ENCODE measurements at places on chromosomes 5 and 9.
A peak's percentile ranks its signal among the peaks of the same experiment; 100 is the strongest.

DNA sequence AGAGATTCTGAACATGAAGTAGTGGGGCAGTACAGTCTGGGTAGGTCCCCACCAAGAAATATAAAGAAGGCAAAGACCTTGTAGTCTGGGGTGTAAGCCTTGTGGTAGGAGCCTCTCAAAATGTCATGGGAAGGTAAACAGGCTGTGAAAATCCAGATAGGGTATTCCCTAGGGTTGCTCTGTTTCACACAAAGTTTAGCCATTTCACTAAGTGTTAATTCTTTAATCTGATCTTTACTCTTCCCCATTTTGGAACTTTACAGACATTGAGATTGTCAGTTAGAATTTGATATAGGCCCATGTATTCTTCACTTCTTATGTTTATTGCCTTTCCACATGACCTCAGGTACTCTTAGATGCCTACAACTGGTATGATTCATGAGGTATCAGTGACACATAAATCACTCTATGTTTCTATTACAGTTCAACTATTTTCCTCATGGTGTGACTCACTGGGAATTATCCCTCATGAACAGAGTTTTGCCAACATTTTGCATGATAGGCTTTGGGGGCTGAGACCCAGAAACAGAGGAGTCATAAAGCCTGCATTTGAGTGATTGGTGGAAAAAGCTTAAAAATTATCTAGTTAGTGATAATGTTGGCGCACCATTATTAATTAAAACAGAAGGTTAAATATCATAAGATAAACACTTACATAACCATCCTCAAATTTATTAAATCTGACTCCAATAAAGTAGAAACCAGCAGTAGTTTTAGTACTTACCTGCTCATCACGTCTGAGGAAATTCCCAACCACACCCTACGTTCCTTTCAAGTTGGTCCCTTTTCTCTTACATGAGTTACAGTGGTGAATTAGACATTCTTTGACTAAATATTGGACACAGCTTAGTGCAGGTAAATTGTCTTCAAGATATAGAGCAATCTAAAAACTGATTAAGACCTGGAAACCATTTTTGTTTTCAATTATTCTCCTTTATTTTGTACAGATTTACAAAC lies 399.8 kb upstream of the MEF2C start:
- no peak for DNase-seq

- no peak for DNase-seq
Measured at GRCh38 chr5:34531751-34532360, 124.3 kb upstream of the RAI14 start.

DNA sequence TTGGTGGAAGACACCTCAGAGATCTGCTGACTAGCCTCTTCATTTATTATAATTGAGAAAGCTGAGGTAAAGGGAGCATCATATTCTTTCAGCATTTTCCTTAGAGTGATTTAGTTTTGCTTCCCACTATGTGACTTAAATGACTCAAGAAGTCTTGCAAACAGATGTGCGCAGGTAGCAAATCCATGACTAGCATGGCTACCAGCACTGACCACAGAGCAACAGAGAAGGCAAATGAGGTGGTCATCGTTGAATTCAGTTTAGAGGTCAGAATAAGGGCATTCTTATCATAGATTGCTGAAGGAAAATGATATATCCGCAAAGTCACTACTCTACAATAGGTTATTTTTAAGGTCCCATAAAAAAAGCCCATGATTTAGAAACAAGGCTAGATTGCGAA lies 162.2 kb downstream of the PIK3R1 start:
- no peak for DNase-seq

DNA sequence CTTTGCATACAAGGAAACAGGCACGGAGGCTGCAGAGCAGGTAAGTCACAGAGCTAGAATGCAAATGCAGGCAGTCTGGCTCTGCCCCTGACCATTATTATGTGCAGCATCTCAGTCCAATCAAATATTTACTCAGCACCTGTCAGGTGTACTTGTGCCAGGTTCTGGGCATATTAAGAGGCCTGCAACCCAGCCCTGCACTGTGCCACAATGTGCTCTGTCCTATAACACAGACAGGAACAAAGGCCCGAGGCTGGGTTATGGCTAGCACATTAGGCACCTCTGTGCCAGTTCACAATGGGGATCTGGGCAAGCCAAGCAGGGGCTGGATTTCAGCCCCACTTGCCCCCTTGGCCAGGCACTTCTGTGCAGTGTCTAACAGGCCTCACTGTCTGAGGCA lies 14.0 kb downstream of the ARL15 start:
- no peak for DNase-seq

GRCh38 chr5:134130239-134130945 lies 15.9 kb downstream of the TCF7 start:
- DNase-seq: no peak

- DNase-seq: no peak
Measured at GRCh38 chr9:92147852-92148180, 32.6 kb upstream of the SPTLC1 start.

DNA sequence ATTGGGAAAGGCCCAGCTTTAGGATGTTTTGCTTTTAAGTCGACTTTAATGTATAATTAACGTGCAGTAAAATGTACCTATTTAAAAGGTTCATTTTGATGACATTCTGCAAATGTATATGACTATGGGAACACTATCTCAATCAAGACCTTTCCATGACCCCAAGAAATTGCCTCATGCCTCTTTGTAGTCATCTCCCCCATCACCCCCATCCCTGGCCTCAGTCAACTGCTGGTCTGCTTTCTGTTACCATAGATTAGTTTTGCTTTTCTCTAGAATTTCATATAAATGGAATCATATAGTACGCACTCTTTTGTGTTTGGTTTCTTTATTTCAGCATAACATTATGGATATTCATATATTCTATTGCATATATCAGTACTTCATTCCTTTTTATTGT lies 80.7 kb upstream of the C9orf72 start:
- no peak for DNase-seq

DNA sequence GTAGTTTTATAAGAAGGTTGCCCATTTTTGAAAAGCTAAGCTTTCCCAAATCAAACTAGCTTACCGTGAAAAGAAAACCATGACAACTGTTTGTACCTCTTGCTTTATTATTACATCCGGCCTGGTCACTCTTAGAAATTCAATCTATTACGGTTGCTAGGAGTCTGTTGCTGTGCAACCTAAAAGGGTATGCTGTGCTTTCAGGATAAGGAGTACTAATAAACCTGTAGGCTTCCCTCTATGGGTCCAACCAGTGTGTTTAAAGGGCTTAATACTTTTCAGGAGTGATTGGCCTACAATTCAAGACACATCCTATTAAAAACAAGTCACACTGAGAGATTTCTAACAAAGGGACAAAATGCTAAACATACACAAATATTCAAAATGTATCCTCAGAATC lies 27.1 kb downstream of the RFX3 start:
- DNase-seq: no peak

DNA sequence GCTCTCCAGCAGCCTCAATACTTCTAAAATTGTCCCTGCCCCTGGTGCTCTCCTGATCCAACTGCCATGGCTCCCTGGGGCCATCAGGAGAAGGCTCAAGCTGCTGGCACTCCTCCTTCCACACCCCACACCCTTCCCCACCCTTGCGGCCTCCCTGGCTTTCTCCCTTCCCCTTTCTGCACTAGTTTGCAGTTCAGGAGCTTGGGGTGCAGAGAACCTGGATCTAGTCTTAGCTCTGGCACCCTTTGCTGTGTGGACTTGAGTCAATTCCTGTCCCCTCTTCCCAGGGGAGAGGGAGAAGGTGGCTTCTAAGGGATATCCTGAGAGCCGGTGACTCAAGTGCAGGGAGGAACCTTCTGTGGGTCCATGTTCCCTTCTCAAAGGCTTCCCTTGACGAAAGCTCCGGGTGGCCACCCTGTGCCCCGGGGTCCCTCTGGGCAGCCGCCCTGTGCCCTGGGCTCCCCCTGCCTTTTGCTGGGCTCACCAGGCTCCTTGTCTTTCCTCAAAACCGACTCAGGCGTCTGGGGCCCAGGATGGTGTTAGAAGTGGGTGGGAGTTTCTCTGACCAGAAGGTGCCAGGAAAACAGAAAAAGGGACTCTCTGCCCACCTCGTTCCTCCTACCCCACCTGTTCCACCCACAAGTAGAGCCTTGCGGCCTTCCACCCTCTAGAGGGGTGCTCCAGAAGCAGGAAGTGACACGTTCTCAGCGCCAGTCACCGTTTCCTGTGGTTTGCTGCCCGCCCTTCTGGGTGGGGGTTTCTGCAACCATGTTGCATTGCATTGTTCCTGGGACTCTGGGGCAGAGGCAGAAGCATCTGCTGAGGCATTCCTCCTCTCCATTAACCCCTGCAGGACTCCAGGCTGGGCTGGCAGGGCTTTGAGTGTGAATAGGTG lies 15.0 kb downstream of the GLIPR2 start:
- peak; percentile 78 for DNase-seq

GRCh38 chr9:3036333-3036700 lies 192.4 kb upstream of the PUM3 start:
- no peak for DNase-seq

- no peak for DNase-seq
Measured at GRCh38 chr5:10989577-10990263, 228.7 kb upstream of the DAP start.

DNA sequence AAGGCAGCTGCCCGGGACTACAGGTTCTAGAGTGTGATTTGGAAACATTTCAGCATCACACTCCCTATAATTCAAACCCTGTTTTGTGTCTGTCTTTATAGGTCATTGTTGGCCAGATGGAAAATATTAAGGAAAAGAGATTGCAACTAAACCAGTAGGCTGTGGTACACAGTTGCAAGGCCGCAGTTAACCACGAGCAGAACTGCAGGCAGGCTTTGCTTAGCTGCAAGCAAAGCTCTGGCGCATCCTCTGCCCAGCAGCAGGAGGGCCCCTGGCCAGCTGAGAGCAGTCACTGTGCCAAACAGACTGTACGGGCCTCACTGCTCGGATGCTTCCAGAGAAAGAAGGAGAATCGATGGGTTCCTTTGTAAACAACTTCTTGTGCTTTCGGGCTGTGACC lies 204.5 kb downstream of the DENND1A start:
- no peak for DNase-seq

DNA sequence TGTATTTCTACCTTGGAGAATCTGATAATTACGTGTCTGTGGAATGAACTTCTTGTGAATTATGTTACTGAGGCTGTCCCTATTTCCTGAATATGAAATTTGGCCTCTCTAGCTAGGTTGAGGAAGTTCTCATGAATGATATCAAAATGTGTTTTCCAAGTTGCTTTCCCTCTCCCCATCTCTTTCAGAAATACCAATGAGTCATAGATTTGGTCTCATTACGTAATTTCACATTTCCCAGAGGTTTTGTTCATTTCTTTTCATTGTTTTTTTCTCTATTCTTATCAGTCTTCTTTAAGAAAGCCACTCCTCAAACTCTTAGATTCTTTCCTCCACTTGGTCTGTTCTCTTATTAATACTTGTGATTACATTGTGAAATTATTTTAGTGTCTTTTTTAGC lies 923.8 kb upstream of the CDH9 start:
- DNase-seq: no peak

DNA sequence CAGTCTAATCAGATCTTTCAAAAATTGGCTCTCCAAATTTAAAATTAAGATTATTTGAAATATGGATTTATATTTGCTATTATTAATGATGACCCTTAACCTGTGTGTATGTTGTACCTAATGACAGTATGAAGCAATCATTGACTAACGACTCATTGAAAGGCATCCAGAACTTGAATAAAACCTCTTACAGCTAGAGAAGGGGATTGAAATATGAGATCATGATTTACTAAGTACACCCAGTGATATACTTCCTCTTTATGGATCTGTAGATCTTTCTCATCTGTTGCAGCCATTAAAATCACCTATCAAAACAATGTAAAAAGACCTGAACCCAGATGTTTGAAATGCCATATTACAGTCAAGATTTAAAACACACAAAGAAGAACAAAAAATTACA lies 126.5 kb downstream of the RPS23 start:
- DNase-seq: no peak

Data from activated T-helper 1 cell treated with anti-CD3 and anti-CD28 coated beads, Interleukin-2, amount 50 U/mL, for 16 hours (primary cell).